ENCODE measurements at places on chromosomes 6 and 20.
A peak's percentile ranks its signal among the peaks of the same experiment; 100 is the strongest.

DNA sequence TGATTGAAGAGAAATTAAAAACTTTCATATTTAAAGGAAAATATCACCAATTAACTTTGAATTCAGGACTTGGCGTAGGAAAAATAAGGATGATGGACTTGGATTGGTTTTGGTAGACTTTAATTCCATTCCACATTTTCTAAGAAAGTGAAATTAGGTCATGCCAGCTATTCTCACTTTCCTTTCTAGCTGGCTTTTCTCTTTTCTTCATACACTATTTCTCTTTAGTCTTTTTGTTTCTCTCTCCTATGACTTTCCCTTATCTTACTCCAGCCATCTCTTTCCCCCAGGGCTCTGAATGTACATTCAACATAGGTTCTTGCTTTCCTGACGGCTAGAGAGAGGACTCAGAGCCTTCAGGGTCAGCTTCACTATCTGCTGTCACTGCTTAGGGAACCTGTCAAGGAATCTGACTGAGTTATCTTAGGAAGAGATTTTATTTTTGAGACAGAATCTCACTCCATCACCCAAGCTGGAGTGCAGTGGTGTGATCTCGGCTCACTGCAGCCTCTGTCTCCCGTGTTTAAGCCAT, 61.4 kb upstream of the MCM9 start:
- H3K4me1 ChIP-seq = no peaks in the 10 kb centered on the region
- no peak overlapping the region for H3K4me3 ChIP-seq
- no peak overlapping the region for H3K27ac ChIP-seq
- peaks cover 17% of the 10 kb centered on the region for H3K27me3 ChIP-seq

DNA sequence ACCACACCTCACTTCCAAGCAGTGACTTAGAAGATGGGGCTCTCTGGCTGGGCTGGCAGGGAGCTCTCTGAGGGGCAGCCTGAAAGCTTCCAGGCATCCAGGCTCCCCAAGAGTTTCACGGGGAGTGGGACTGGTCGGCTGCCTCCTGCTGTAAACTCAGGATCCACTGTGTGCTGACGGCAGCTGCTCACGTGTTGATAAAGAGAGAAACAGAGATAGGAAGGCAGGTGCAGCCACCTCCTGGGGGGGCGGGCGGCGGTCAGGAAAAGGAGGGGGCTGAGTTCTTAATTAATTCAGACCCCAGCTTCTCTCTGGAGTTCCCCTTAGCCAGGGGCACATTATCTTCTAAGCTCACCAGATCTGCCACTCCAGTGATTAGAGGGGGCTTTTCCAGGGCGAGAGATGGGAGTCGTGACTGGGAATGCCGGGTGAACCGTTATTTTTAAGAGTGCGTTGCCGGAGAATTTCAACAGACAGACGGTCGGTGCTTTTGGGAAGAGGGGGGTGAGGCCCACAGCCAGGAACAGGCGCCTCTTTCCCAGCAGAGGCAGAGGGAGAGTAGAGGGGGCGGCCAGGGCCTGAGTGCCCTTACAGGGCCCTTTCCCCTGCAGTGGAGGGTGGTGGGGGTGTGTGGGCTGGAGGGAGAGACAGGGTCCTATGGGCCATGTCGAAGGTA, 70.9 kb downstream of the CD40 start:
- H3K4me1 ChIP-seq = peaks cover 5% of the 10 kb centered on the region
- H3K36me3 ChIP-seq = no peaks in the 10 kb centered on the region
- no peak for ATAC-seq

GRCh38 chr6:24872779-24873178, 63.0 kb downstream of the RIPOR2 start:
- no peak for ATAC-seq
- no peak overlapping the region for H3K4me3 ChIP-seq
- peak overlapping the region; percentile 40 for H3K27ac ChIP-seq
- H3K4me1 ChIP-seq = peaks cover 22% of the 10 kb centered on the region

DNA sequence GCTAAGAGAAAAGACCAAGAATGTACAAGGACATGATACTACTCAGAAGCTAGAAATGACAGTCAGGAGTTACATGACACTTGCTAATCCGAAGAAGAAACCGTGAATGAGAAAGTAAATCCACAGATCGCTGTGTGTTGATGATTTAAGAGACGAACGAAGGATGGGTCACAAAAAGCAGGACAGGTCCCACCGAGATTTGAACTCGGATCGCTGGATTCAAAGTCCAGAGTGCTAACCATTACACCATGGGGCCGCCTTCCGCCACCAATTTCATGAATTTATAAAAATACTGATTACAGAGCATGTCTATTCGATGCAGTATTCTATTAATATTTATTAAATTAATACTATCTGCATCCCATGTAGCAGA, 54.0 kb upstream of the BTN3A2 start:
- ATAC-seq = no peak
- H3K4me1 ChIP-seq = peaks cover 39% of the 10 kb centered on the region
- H3K27ac ChIP-seq = peak overlapping the region; percentile 31
- peak overlapping the region; percentile 85 for H3K4me3 ChIP-seq

- peaks cover 23% of the 10 kb centered on the region for H3K4me1 ChIP-seq
- H3K27ac ChIP-seq = no peak overlapping the region
- H3K36me3 ChIP-seq = peaks cover 5% of the 10 kb centered on the region
- no peak overlapping the region for H3K4me3 ChIP-seq
These were observed 1.7 kb downstream of the NUDT3 start for GRCh38 chr6:34390531-34391472.

DNA sequence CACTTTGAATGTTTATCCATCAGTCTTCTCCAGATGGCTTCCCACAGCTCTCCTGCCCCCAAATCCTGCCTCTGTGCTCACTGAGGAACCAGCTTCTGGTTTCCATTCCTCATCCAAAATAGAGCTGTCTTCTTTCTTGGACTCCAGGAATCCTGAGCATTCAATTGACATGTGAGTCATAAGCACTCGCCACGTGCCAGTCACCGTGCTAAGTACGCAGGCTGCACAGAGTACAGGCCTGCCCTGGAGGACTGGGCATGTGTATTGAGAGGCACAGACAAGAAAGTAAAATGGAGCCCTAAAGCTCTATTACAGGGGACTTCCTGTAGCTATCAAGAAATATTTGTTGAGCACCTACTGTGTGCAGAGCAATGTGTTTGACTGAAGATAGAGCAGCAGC, 39.7 kb upstream of the LRFN2 start:
- H3K27ac ChIP-seq = no peak overlapping the region
- H3K27me3 ChIP-seq = no peaks in the 10 kb centered on the region
- no peaks in the 10 kb centered on the region for H3K4me1 ChIP-seq
- no peak overlapping the region for H3K4me3 ChIP-seq
- no peaks in the 10 kb centered on the region for H3K36me3 ChIP-seq

- peak; percentile 68 for ATAC-seq
- peaks cover 19% of the 10 kb centered on the region for H3K4me1 ChIP-seq
- no peaks in the 10 kb centered on the region for H3K36me3 ChIP-seq
- peaks cover 90% of the 10 kb centered on the region for H3K27me3 ChIP-seq
- H3K27ac ChIP-seq = no peak within 1 kb of the TSS
These were observed at the start of gene DSP for GRCh38 chr6:7541175-7542064. Gene DSP (plus strand): TSS chr6:7541671. CDS start chr6:7541916, 245 bp downstream.

DNA sequence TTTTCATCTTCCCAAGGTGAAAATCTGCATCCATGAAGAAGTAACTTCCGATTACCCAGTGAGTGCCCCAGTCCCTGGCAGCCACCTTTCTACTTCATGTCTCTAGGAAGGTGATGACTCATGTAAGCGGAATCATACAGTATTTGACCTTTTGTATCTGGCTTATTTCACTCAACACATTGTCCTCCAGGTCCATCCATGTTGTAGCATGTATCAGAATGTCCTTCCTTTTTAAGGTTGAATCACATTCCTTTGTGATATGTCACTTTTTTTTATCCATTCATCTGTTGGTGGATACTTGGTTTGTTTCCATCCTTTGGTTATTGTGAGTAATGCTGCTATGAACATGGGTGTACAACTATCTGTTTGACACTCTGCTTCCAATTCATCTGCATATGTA, 176.3 kb upstream of the CDYL start:
- H3K27me3 ChIP-seq = peaks cover 42% of the 10 kb centered on the region
- no peak for ATAC-seq
- H3K36me3 ChIP-seq = no peaks in the 10 kb centered on the region
- H3K4me3 ChIP-seq = no peak overlapping the region
- H3K4me1 ChIP-seq = no peaks in the 10 kb centered on the region
- H3K27ac ChIP-seq = no peak overlapping the region

DNA sequence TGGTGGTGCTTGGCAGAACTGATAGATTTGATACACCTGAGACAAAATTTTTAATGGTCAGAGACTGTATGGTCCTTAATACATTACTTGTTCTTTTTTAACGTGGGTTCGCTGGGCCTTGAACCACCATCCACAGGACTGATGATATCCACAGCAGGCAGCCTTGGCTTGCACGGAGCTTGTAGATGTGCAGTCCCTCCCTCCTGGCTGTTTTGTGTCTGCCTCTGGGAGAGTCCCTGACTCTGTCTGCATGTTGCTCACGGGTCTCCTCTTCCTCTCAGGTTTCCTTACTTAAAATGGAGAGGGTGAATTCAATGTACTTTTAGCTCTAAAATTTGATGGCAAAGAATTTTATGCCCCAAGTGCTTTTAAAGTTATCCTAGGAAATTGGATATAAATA, 17.5 kb downstream of the KIF25 start:
- H3K36me3 ChIP-seq = no peaks in the 10 kb centered on the region
- ATAC-seq = no peak
- peaks cover 15% of the 10 kb centered on the region for H3K27me3 ChIP-seq
- no peak overlapping the region for H3K4me3 ChIP-seq

DNA sequence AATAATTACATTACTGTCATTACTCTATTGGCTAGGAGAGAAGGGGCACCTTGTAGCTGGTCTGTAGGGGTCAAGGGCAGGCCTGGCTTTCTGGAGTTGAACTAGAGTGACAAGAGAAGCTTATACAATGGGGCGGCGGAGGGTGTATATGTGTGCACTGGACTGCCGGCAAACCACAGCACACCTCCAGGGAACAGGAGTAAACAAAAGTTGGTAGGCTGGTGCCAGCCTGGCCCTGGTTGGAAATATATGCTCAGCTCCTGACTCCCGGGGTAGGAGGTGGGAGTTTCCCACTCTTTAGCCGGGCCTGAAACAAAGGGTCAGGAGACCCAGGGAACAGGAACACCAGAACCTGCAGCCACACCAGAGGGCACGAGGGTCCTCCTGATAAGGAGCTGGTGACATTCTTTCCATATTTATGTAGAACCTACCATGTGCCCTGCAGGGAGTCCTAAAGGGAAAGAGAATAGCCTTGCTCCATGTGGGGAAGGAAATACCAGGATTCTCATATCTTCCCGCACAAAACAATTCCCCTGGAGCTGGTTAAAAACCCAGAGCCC, 5.1 kb downstream of the C6orf132 start:
- H3K27ac ChIP-seq = peak overlapping the region; percentile 85
- H3K27me3 ChIP-seq = peaks cover 12% of the 10 kb centered on the region
- H3K36me3 ChIP-seq = no peaks in the 10 kb centered on the region
- H3K4me1 ChIP-seq = peaks cover 24% of the 10 kb centered on the region
- H3K4me3 ChIP-seq = peak overlapping the region; percentile 72

- H3K36me3 ChIP-seq = no peaks in the 10 kb centered on the region
- ATAC-seq = peak; percentile 53
- no peak overlapping the region for H3K4me3 ChIP-seq
- peaks cover 18% of the 10 kb centered on the region for H3K27me3 ChIP-seq
These were observed 114.0 kb upstream of the RIN2 start for GRCh38 chr20:19644085-19644484.

GRCh38 chr20:36700438-36700837, 45.5 kb downstream of the NDRG3 start:
- no peak overlapping the region for H3K4me3 ChIP-seq
- no peak for ATAC-seq
- H3K27ac ChIP-seq = peak overlapping the region; percentile 9
- H3K27me3 ChIP-seq = no peaks in the 10 kb centered on the region
- peaks cover 14% of the 10 kb centered on the region for H3K36me3 ChIP-seq

DNA sequence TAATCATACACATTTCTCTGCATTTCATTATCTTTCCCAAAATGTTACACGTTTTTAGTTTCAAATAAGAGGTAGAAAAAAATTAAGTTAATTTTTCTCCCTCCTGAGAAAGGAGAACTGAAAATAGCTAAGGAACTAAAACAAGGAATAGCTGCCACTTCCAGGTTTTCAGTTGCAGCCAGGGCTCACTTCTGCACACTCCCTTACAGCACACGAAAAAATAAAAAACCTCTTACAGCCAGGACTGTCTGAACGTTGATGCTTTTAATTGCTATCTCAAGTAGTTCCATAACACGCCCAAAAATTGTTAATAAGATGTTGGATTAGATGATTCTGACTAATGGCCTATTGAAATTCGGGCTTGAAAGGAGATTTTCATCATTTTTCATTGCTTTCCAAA, 153.7 kb upstream of the THBS2 start:
- no peak for ATAC-seq
- H3K27ac ChIP-seq = no peak overlapping the region
- H3K36me3 ChIP-seq = no peaks in the 10 kb centered on the region
- no peak overlapping the region for H3K4me3 ChIP-seq
- H3K27me3 ChIP-seq = peaks cover 29% of the 10 kb centered on the region

GRCh38 chr6:75563032-75563431, 38.6 kb upstream of the SENP6 start:
- peaks cover 47% of the 10 kb centered on the region for H3K27me3 ChIP-seq
- H3K27ac ChIP-seq = no peak overlapping the region
- peaks cover 10% of the 10 kb centered on the region for H3K4me1 ChIP-seq
- ATAC-seq = no peak
- H3K4me3 ChIP-seq = no peak overlapping the region
- peaks cover 19% of the 10 kb centered on the region for H3K36me3 ChIP-seq

GRCh38 chr20:38046572-38046971, 13.0 kb downstream of the RPRD1B start:
- H3K4me1 ChIP-seq = peaks cover 24% of the 10 kb centered on the region
- no peak for ATAC-seq
- no peak overlapping the region for H3K27ac ChIP-seq
- no peak overlapping the region for H3K4me3 ChIP-seq
- no peaks in the 10 kb centered on the region for H3K27me3 ChIP-seq

- peaks cover 34% of the 10 kb centered on the region for H3K27me3 ChIP-seq
- H3K27ac ChIP-seq = no peak overlapping the region
- no peaks in the 10 kb centered on the region for H3K36me3 ChIP-seq
- H3K4me1 ChIP-seq = peaks cover 37% of the 10 kb centered on the region
- ATAC-seq = peak; percentile 71
These were observed 4.1 kb upstream of the MOXD1 start for GRCh38 chr6:132405143-132405915.

GRCh38 chr6:134730013-134730412, 219.9 kb downstream of the ALDH8A1 start:
- no peaks in the 10 kb centered on the region for H3K36me3 ChIP-seq
- H3K27me3 ChIP-seq = peaks cover 21% of the 10 kb centered on the region
- no peak overlapping the region for H3K4me3 ChIP-seq

Data from stimulated activated memory B cell treated with anti-CD40 and anti-IgM and Interleukin-4, amounts not matched to agents 10 μg/mL and 1 μg/mL and 100 μg/mL, for 72 hours (primary cell).